ENCODE measurements at places on chromosomes 13 and 19.

- DNase-seq = no peak
Observed at GRCh38 chr13:39602277-39602613, 748 bp downstream of the LHFPL6 start.

- no peak for DNase-seq
Observed at GRCh38 chr19:57465680-57466381, 8.9 kb upstream of the VN1R1 start.

GRCh38 chr19:48750351-48750750 lies 2.1 kb downstream of the FUT1 start:
- no peak for DNase-seq

GRCh38 chr19:13043285-13043684 lies 48.0 kb downstream of the NFIX start:
- DNase-seq = no peak

GRCh38 chr13:34933786-34934185 lies 8.3 kb upstream of the NBEA start:
- DNase-seq = no peak

DNA sequence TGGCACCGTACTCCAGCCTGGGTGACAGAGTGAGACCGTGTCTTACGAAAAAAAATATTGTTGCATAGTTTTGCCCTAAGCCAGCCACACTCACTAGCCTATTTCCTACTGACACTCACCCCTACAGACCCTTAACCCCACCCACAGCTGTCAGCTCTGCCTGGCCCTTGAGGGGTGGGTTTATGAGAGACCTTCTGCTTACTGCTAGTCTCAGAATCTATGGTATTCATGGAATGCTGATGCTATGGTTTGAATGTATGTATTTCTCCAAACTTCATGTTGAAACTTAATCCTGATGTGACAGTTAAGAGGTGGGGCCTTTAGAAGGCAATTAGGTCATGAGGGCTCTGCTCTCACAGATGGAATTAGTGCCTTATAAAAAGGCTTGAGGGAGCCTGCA lies 79.2 kb upstream of the LRCH1 start:
- no peak for DNase-seq

GRCh38 chr13:46850214-46850613 lies 46.6 kb downstream of the HTR2A start:
- no peak for DNase-seq

DNA sequence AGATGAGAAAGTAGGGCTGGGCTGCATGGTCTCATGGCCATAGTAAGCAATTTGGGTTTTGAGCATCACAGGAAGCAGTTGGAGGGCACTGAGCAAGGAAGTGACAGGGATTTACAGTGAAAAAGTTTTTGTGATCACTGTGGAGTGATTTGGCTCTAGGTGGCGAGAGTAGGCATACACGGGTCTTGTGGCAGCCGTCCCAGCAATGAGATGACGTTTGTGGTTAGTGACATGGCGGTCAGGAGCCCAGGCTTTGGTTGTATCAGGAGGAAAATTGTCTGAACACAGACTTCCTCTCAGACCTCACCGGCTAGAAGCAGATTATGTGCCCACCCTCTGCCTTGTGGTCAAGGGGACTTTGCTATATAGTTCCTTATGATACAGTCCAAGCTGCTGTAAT lies 3.3 kb downstream of the ZNF444 start:
- no peak for DNase-seq

GRCh38 chr13:47673009-47673850 lies 327.8 kb downstream of the SUCLA2 start:
- DNase-seq = no peak

GRCh38 chr13:94053986-94054593 lies 425.4 kb downstream of the DCT start:
- no peak for DNase-seq

- peak; percentile 44 for DNase-seq
Observed at GRCh38 chr19:2266183-2266993, 10.2 kb upstream of the JSRP1 start.

DNA sequence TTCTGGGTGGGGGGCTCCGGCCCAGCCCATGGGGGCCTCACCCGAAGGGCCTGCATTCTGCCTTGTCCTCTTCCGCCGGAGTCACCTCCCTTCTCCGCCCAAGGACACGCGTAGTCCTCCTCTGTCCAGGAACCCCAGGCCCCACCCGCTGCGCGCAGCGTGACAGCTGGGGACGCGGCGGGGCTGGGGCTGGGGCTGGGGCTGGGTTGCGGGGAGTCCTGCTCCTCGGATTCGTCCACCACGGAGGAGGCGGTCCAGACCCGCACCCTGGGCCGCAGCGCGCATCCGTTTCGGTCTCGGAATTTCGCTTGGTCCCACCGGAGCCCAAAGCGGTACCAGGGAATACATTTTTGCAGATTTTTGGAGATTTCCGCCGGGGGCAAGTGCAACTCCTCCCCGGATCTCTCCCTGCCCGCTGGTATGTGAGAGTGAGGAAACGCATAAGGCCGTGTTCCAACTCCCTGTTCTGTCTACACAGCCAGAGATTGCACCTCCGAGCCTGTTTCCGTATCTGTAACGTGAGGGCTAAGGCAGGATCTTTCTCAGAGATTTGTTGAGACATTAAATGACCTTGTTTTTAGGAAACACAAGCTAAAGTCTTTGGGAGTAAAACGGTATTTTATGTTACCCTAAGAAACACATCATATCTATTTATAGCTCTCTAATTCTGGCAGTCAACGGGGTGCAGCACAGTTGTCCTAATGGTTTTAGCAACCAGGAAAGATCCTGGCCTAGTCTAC lies at the start of gene COX7A1:
Gene COX7A1 (minus strand): TSS at position 96 of the 740 bp plus-strand sequence. CDS start 40 bp downstream, at position 56.
- no peak for DNase-seq

DNA sequence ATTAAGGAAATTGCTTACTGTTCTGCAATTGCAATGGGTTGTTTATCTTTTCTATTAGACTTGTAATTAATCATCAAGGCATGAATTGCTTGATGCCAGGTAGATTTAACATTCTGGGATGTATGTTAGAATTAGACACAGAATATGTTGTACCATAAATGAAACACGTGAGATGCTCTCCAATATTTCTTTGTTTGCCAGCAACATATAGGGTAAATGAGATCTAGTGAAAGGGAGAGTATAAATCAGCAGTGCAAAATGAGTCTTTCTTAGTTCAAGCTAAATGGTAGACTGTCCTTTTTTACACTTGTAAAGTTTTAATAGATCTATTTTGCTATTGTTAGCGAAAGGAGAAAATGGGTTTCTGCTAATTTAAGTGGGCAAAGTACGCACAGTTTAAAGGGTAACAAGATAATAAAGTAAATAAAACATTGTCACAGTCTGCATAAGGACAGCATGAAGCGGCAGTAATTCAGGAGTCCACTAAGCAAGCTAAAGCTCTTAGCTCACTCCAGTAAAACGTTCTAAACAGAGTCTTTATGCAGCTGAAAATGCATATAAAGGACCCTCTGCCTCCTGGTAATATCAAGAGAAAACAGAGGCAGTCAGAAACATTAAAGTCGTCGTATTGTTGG lies 1137.1 kb downstream of the OLFM4 start:
- DNase-seq = no peak

DNA sequence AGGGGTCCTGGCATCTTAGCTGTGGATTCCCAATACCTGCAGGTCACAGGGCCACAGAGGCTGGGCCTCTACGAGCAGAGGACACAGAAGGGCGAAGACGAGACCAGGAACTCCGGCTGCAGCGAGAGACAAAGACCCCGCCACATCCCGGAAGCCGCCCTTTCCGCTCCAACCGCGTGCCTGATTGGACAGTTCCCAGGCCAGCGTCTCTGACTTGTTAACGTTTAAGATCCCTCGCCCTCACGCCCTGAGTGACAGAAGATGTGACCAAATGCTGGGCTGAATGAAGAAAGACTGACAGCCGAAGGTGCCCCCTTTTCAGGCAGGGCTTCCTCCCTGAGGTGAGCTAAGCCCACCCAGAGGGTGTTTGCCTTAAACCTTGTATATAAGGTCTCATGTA lies at the start of gene ZNF98:
Gene ZNF98 (minus strand): TSS at position 136 of the 400 bp plus-strand sequence. CDS start 122 bp downstream, at position 14.
- DNase-seq = peak; percentile 45

DNA sequence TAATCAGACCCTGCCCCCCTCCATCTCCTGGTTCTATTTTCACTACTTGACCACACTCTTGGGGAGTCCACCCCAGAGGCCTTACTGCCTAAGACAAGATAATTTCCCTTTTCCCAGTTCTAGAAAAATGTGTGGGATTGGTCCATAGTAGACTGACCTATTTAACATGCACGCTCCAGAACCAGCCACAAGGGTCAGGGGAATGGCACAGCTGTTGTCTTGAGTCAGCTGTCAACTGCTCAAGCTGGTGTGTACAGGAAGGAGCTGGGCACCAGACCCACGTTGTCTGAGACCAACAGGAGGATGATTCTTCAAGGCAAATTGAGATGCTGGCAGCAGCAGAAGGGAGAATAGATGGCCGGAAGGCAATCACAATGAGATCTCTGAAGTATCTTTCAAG lies 280.5 kb downstream of the UQCRFS1 start:
- no peak for DNase-seq

DNA sequence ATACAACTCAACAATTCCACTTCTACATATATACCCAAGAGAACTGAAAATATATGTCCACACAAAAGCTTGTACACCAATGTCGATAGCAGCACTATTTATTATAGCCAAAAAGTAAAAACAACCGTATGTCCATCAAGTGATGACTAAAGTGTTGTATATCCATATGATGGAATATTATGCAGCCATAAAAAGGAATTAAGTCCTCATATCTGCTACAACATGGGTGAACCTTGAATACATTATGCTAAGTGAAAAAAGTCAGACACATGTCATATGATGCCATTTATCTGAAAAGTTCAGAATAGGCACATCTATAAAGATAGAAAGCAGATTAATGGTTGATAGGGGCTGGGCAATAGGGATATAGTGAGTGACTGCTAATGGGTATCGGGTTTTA lies 204.5 kb downstream of the KCNRG start:
- DNase-seq = no peak

DNA sequence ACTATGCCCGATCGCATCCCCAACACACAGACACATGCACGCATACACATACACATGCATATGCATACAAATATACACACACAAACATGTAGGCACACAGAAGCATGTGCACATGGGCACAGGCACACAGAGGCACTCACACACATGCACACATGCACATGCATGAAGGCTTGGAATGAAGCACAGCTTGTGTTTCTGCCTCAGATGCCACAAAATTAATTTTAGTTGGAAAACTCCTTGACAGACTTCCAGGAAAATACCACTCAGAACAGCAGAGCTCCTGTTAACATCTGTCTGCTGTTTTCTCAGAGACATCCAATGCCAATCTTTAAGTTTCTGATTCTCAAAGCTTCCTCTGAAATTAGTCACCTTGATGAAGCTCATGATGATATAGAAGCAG lies 532.7 kb downstream of the RFC3 start:
- no peak for DNase-seq

GRCh38 chr13:112928972-112929782 lies 39.8 kb upstream of the MCF2L start:
- no peak for DNase-seq

DNA sequence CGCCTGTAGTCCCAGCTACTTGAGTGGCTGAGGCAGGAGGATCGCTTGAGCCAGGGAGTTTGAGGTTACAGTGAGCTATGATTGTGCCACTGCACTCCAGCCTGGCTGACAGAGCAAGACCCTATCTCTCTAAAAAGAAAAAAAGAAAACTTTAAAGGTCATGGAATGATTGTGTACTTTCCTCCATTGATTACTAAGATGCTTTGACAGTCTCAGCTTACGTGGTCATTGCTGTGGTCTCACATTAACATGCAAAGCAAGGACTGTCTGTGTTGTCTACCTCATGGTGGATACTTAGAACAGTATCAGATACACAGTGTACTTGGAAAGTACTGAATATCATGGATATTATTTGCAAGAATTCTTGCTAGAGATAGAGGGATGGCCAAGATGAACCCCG lies 14.0 kb upstream of the TNFSF14 start:
- DNase-seq = no peak

- DNase-seq = no peak
Observed at GRCh38 chr19:6671960-6672359, 2.0 kb upstream of the TNFSF14 start.

- DNase-seq = no peak
Observed at GRCh38 chr13:112183532-112184090, 116.7 kb downstream of the SOX1 start.

DNA sequence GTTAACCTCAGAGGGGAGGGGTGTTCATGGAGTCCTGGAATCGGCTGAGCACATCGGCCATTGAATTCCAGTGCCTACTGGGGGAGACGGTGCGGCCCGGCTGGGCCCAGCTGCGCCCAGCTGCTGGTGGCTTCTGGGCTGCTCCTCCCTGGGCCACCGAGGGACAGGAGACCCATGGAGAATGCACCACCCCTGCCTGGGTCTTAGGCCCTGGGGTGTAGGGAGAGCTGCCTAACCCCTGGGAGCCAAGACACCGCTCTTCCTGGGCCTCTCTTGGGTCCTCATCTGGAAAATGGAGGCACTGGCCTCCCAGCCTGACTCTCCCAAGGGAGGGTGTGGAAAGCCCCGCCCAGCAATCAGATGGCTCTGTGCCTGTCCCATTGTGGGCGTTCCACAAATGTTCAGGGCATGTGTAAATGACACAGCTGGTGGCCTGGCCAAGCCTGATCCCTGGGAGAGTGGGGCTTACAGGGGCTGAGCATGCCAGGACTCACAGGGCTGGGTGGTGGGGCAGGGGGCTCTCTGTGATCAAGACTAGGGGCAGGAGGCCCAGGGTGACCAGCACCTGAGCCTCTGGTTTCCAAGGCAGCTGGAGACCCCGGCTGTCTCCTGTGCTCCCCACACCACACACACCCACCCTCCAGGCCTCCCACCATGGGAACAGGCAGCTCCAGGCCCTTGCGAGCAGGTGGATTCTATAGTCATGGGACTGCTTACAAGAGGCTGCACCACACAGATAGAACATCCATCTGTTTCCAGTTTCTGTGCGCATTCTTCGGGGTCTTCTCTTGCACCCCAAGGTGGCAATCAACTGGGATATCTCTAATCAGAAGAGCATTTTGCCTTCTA lies 150.9 kb downstream of the URI1 start:
- DNase-seq = no peak

DNA sequence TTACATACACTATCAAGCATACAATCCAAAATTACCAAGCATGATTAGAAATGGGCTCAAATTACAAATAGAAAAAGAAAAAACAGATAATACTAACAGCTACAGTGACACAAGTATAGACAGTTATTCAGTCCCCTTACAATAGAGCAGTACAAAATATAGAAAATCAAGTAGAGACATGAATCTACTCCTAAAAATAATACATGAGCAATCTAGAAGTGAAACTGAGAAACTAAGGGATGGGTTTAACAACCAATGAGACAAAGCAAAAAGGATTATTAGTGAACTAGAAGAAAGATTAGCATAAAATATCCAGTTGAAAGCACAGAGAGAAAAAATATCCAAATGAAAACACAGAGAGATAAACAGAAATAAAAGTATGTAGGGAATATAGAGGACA lies 426.7 kb downstream of the TBC1D4 start:
- DNase-seq = no peak

- DNase-seq = no peak
Observed at GRCh38 chr19:37564624-37565369, 29.8 kb downstream of the ZNF571 start.

- peak; percentile 67 for DNase-seq
Observed at GRCh38 chr13:57409121-57409520, 222.4 kb upstream of the PCDH17 start.

DNA sequence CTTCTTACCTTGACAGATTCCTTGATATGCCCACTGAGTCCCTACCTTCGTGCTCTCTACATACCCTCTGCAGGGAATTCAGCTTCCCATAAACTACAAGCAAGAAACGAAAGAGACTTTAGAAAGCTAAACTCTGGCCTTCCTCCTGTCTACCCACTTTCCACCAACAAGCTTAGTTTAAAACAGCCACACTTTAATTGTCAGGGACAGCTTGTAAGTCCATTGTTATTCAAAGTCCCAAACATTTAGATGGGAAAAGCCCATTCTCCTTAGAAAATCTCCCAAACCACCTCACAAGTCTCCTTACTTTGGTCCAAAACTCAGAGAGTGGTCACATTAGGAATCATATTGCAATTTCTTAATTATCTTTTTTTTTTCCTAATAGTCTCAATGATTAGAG lies 2695.8 kb downstream of the PCDH9 start:
- no peak for DNase-seq

Data from midbrain (tissue), 1 donor.